Kidney tubule cell (primary cell): ENCODE measurements at places on chromosomes 12 and 14.

- DNase-seq = peak; percentile 63
Observed at GRCh38 chr14:85241022-85241855, 288.7 kb upstream of the FLRT2 start.

DNA sequence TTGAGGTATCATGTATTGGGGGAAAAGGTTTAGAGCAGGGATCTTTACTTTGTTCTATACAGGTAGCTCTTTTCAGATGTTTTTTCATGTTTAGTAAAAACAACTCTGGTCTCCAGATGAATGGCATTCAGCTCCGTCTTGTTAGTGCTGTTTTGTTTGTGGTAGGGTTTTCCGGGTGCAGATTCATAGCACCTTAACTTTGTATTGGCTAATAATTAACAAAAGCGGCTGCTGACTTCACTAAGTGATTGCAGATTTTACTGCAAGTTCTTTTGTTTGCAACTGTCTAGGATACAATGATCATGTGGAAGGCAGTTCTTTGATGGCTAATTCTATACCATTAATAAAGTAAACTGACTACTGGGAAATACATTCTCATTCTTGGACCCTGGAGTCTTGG lies 32.2 kb upstream of the BHLHE41 start:
- peak; percentile 85 for DNase-seq

- no peak for DNase-seq
Observed at GRCh38 chr14:21902561-21903181, 229.1 kb upstream of the OR4E1 start.

- DNase-seq = no peak
Observed at GRCh38 chr12:105228966-105229365, 7.0 kb downstream of the APPL2 start.

DNA sequence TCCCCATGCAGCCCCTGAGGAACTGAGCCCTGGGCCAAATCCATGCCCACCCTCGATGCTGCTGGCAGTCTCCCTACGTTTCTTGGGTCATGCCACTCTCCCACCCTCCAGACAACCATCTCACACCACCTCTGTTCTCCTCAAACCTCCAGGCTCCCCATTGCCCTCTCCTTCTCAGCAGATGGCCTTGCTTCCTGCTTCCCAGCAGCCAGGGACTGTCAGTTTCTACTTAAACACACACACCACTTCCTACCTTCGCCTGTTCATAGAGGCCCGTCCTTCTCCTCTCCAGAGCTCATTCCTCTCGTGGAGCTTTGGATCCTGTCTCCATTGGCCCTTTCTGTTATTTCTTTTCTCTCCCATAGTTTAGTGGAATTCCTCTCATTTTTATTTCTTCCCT lies 27.1 kb downstream of the ZNF664 start:
- no peak for DNase-seq

DNA sequence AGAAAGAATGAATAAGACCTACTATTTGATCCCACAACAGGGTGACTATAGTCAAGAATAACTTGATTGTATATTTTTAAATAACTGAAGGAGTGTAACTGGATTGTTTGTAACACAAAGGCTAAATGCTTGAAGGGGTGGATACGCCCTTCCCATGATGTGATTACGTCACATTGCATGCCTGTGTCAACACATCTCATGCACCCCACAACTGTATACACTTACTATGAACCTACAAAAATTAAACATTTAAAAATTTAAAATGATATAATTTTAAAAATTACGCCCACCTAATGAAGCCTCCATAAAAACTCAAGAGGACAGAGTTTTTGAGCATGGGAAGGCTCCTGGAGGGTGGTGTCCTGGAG lies 94.5 kb downstream of the SCARB1 start:
- no peak for DNase-seq

GRCh38 chr14:29630566-29631160 lies 297.0 kb downstream of the PRKD1 start:
- no peak for DNase-seq

- no peak for DNase-seq
Observed at GRCh38 chr14:46245276-46245675, 406.3 kb downstream of the RPL10L start.

DNA sequence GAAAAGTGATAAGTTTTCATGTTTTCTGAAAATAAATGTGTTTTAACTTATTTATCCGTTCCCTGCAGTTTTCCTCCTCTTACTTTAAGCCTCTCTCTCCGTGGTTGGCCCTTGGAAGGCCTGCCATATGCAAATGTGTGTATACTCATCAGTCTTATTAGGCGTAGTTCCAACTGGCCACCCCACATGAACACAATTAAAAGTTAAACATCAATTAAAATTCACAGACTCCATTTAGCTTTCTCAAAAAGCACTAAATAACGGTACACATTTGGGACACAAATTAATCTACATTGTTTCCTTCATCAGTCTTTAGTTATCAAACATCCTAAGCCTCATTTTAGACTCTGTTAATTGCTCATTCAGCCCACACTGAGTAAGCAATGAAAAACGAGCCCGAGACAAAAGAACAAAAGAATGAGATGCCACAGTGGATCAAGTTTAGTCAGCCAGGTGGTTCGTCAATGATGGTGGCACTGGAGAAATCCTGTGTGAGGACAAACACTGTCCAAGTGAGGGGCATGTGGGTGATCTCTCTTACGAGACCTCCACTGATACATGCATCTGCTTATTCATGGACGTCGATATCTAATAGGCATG lies 76.0 kb upstream of the TMCC3 start:
- DNase-seq = no peak

GRCh38 chr12:40240779-40241178 lies 16.0 kb downstream of the LRRK2 start:
- no peak for DNase-seq

DNA sequence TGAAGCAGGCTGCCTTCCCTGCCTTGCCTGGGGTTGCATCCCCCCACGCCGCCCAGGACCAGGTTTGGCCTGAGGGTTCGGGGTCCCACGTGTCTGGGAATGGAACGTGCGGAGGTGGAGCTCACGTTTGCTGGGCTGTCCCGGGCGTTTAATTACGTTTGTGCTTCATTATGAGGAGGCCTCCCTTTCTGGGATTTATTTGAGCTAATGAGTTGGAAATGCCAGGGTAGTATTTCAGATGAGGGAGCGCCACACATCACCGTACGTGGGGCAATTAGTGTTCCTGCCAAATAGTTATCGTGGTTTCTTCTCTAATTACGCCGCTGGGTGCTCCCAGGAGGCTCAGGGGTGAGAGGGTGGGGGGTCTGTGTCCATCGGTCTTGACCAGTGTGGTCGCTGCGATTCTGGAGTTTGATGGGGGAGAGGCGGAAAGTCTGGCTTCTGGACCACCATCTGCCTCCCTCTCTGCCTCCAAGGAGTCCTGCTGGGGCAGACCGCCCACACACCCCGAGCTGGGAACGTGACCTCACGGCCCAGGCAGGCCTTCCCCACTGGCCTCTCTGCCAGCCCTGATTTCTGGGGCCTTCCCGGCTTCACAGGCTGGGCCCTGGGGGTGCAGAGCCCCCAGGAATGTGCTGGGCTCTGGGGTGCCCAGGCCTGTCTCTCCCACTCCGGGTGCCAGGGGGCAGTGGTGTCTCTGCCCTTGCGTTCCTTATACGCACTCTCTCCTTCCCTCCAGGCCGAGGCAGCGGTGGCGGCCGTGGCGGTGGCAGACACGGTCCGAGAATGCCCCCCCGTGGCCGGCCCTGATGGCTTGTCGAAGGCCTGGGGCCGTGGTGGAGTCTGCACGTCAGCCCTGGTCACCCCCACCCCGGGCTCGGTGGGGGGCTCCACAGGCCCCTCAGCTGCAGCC lies 18.9 kb downstream of the KIF26A start:
- no peak for DNase-seq

DNA sequence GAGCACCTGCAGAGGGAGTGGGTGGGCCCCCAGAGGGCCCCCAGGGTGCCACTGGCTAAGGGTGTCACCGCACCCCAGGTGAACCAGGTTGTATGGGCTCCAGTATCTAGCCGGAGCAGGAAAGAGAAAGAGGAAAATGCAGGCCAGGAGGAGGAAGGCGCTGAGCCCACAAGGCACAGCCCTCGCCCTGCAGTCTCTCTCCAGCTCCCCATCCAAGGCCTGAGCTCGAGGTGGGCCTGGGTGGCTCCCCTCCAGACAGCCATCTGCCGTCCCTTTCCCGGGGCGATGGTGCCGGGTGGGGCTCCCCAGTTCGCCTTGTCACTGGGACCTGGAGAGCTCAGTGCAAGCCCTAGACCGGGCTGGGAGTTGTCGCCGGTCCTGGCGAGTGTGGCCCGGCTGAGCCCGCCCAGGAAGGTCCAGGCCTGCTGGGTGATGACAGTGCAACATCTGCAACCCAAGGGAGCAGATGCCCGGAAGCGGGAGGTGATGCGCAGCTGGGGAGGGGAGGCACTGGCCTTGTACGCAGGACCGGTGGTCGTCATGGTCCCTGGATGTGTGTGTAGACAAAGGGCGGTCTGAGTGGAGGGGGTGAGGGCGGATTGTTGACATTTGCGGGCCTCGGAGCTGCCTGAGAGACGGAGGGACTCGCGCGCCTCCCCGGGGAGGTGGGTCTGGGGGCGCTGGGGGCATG lies 716 bp downstream of the TMEM179 start:
- no peak for DNase-seq

DNA sequence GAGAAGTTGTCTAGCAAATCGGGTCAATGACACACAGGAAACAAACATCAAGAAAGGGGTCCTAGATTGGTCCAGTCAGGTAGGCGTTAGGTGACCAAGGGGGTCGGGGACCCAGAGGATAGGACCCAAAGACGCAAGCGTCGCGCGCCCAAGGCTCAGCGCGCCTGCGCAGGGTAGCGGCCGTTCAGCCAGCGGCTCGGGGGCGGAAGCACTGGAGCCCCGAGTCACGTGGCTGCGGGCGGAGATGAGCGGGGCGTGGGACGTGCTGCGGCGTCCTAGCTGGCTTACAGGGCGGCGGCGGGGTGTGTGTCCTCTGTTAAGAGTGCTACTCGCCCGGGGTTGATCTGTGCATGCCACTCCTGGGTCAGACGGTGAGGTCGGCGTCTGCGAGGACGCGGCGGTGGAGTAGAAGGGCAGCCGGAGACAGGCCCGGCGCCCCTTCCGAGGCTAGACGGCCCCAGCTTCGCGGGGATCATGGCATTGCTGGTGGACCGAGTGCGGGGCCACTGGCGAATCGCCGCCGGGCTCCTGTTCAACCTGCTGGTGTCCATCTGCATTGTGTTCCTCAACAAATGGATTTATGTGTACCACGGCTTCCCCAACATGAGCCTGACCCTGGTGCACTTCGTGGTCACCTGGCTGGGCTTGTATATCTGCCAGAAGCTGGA lies at the start of gene SLC35E3:
Gene SLC35E3 (plus strand): TSS at position 273 of the 668 bp plus-strand sequence. CDS start 202 bp downstream, at position 475.
- peak; percentile 91 for DNase-seq

DNA sequence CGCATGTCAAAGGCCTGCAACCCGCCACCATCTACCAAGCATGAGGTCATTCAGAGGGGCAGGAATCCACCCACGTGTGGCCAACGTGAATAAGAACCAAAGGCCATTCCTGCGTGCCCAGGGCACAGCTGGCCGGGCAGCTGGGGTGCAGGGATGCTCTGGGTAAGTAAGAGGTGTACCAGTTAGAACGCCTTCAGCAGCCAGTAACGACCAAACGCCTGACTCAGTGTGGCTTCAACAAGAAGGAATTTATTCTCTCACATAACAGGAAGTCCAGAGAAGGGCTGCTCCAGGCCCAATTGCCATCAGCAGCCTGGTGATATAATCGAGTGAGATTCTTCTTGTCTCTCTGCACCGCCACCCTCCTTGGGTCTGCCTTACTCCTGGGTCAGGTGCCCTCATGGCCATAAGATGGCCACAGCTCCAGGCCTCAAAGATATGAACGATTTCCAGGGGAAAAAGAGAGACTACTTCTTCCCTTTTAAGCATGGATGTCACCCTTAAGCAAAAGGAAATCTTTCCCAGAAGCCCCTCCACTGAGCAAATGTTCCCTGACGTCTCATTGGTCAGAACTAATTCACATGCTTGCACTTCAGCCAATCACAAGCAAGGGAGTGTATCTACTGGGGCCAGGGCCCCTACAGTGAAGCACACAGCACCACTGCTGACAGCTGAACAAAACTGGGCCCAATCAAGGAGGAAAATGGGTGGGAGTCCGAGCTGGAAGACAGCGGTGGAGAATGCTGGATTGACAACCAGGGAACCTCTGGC lies 7.3 kb downstream of the TTC7B start:
- peak; percentile 92 for DNase-seq

DNA sequence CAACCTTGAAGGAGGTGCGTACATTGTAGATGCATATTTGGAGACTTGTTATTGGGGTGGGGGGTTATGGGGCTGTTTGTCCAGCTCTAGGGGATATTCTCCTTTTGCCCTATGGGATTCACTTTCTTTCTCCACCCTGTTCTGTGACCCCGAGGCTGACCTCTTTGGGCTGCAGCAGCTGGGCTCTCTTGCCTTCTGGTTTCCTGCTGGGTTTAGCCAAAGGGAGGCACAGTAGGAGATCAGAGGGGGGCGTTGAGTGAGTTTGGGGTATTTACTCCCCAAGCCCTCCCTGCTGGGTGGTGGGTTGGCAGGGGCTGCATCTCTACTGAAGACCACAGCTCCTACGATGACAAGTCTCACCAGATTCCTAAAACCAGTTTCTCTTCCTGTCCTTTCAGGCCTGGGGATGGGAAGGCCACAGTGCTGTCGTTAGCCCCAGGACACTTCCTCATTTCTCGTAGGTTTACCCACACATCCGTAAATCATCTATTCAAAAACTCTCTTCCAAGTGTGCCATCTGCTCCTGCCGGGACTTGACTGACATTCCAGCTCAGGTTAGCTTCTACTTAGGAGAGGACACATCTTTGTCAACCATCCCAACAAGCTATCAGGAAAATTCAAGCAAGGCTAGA lies 127.1 kb downstream of the TMEM30B start:
- DNase-seq = no peak

DNA sequence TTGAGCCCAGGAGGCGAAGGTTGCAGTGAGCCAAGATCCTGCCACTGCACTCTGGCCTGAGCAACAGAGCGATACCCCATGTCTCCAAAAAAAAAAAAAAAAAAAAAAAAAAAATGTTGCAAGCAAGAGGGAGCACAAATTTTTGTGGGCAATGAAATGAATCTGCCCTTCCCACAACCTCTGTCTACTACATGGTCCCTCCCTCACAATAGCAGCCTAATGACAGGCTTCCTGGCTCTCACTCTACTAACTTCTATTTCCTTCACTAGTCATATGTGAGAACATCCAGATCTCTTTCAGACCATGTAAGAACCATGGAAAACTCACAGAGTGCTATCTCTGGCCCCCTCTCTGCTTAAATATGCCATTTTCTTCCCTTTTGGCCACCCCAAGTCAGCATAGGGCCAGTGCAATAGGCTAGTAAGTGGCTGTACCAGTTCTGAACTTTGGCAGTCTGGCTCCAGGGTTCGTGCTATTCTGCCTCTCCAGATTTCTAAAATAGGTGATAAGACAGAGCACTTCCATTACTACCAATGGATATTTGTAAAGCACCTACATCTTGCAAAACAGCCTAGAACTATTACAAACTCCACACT lies 7.1 kb downstream of the OSBPL8 start:
- peak; percentile 48 for DNase-seq

GRCh38 chr12:77537663-77538062 lies 293.0 kb upstream of the NAV3 start:
- DNase-seq = no peak
